Activated CD4-positive, alpha-beta T cell treated with anti-CD3 and anti-CD28 coated beads for 48 hours (primary cell): ENCODE measurements at places on chromosomes 6 and 20.

DNA sequence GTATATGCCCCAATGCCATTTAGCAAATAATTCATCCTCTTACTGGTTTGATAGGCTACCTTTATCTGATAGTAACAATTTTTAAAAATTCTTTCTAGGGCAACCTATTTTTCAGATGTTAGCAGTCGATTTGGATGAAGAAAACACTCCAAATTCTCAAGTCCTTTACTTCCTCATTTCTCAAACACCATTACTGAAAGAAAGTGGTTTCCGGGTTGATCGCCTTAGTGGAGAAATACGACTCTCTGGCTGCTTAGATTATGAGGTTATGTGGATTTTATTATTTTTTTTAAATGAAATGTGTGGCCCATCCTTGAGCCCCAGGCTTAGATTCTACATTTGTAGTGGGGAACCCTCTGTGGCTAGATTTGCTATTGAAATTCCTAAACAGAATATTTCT is 26.3 kb downstream of the CDH26 start:
- no peak for DNase-seq

- DNase-seq = no peak
Measured at GRCh38 chr20:48198929-48199451, 413.7 kb upstream of the SULF2 start.

GRCh38 chr20:48831718-48832404 is 4.1 kb upstream of the PREX1 start:
- no peak for DNase-seq

- DNase-seq = no peak
Measured at GRCh38 chr20:41382791-41383305, 16.2 kb upstream of the EMILIN3 start.

- DNase-seq = no peak
Measured at GRCh38 chr6:140744659-140745320, 1370.3 kb upstream of the CITED2 start.

GRCh38 chr6:137933696-137934095 is 66.6 kb downstream of the TNFAIP3 start:
- DNase-seq = no peak
